ENCODE measurements at places on chromosomes 7 and 10.

GRCh38 chr7:157457355-157458253 lies 120.8 kb downstream of the DNAJB6 start:
- DNase-seq = no peak

DNA sequence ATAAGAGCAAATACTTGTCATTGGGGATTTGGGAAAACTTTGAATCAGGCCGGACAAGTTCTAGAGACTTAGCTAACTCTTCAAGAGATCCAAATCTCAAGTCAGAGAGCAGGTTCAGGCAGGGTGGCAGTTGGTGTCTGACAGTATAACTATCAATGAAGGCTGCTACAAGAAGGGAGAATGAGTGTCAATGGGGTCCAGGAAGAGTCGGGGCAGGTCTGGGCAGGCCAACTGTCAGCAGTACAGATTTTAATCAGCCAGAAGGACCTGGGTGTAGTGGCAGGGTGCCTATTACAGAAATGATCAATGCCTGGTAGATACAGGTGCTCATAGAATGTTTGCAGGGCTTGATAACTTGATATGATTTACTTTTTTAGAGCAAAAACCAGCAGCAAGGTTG lies 751.1 kb downstream of the GRM8 start:
- no peak for DNase-seq

GRCh38 chr7:137025469-137026175 lies 157.2 kb downstream of the CHRM2 start:
- DNase-seq = no peak

DNA sequence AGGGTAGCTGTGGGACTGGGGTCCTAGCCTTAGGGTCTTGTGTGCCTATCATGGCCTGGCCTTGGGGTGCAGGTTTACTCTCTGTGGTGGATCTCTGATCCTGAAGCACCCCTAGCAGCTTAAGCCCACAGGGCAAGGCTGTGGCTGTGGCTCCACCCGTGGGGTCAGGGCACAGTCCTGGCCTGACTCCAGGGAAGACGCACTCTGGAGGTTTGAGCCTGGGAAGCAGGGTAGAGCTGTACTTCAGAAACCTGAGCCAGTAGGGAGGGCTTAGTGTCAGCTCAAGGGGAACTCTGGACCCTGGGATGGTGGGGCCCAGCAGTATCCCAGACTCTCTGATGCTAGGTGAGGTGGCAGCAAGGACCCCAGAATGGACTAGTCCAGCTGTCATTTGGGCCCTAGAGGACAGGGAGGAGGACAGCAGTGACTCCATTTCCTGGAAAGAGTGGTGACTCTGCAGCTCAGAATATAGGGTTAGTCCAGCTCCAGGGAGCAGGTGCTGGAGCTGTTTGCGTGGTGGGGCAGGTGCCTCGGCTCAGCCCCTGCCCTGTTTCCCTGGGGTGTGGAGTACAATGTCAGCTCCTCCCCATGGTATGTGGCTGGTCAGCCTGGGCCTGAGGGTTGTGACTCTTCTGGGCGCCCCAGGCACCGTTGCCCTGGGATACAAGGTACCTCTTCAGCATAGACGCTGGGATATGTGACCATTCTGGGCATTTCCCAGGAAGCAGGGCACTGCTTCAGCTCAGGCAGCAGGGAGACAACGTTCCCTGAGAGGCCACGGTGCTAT lies 15.8 kb downstream of the GTPBP4 start:
- no peak for DNase-seq

DNA sequence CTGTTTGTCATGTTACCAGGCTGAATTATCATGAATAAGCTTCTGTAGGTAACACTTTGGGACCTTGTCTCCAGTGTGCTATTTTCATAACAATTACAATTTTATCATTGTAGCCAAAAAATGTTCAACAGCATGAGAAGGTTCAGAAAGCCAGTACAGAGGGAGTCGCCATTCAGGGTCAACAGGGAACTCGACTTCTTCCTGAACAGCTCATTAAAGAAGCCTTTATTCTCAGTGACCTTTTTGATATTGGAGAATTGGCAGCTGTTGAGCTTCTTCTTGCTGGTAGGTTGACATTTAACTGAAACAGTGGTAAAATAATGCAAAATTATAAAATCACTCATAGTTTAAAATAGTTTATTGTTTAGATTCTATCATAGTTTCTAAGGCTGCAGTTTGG lies 15.8 kb downstream of the NUP205 start:
- DNase-seq = no peak

DNA sequence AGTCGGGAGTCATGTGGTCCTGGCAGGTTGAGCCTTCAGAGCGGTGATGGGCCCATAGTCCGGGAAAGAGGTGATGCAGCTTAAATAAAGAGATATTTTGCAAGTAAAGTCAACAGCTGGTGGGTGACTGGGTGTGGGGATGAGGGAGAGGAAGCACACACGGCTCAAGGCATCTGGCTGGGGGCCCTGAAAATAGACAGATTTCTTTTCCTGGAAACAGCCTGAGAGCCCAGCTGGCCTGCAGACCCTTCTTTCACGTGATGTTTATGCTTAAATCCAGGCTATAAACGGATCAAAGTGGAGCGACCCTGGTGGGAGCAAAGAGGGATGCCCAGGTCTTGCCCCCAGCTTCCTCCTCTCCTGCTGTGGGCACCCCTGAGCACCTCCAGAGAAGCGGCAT lies 149.1 kb downstream of the TEX36 start:
- DNase-seq = no peak

- DNase-seq = no peak
Measured at GRCh38 chr7:133958822-133959221, 168.3 kb upstream of the LRGUK start.

DNA sequence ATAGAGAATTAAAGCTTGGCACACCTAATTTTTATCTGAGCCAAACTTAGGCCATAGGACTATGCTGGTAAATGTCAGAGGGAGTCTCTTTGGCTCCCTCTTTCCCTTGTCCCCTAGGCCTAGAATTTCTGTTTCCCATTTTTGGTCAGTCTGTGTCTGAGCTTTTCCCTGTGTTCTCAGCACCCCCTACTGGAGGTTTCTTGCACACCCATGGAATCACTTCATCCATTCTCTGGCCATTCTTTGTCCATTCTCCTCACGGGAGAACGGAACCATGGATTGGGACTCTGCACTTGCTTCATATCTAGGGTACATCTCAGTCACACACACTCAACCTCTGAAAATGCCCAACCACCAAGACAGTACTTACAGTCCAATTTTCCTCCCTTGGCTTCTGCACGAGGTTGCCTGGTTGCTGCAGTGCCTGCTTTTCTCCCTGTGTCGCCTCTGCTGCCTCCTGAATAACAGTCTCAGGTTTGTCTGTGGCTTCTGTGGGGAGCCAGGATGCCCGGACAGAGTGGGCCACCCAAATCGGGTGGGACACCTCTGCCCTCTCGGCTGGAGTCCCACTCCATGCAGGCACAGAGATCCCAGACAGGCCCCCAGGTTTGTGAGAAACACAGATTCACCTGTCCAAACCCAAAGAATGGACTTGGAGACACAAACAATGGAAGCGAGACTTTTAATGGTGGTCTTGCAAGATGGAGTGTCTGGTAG lies 35.1 kb upstream of the DNAH11 start:
- DNase-seq = no peak

DNA sequence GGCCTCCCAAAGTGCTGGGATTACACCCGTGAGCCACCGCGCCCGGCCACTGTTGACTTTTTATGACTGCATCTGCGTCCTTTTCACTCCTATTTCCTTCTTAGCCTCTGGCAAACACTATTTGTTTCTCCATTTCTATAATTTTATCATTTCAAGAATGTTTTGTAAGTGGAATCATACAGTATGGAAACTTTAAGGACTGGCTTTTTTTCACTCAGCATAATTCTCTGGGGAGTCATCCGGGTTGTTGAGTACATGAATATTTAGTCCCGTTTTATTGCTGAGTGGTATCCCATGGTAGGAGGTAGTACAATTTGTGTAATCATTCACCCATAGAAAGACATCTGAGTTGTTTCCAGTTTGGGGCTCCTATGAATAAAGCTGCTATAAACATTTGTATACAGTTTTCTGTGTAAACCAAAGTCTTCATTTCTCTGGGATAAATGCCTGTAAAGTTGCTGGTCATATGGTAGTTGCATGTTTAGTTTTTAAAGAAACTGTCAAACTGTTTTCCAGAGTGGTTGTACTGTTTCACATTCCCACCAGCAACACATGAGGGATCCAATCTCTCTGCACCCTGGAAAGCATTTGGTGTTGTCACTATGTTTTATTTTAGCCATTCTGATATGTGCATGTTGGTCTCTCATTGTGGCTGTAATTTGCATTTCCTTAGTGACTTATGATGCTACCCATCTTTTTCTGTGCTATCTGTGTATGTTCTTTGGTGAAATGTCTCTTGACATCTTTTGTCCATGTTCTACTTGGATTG lies 139.6 kb upstream of the EEPD1 start:
- DNase-seq = no peak

- DNase-seq = no peak
Measured at GRCh38 chr7:159139639-159140038, 5.0 kb downstream of the VIPR2 start.

DNA sequence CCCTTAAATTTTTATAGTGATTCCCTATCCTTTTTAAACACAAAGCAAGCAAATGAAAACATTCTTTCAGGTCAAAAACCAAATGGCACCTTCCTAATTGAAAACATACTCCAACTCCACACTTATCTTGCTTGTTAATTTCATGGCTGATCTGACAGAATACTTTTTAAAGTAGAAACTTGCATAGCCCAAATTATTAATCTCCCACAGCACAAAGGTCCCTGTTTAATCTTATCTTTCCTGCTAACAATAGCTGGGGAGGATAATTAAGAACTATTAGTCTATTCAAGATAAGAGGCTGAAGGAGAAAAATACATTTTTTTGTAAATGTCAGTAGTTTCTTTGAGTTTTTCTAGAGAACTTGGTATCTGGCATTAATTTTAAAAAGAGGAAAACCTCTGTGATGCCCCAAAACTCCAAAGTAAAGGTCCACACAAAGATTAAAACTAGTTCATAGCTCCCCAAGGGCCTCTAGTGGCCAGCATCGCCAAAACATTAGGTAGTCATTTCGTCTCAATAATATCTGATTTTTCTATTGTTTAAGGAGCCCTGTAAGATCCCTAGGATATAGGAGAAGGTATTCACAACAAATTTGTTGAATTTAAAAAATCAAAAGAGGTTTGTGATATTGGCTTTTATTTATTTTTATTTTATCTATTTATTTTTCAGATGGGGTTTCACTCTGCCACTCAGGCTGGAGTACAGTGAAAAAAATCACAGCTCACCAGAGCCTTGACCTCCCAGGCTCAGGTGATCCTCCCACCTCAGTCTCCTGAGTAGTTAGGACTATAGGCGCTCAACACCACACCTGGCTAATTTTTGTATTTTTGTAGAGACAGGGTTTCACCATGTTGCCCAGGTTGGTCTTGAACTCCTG lies 14.7 kb downstream of the CDNF start:
- peak; percentile 11 for DNase-seq

GRCh38 chr10:21272643-21273399 lies 252.7 kb downstream of the SKIDA1 start:
- DNase-seq = no peak

GRCh38 chr7:27156916-27157701 lies 634 bp upstream of the HOXA7 start:
- no peak for DNase-seq

DNA sequence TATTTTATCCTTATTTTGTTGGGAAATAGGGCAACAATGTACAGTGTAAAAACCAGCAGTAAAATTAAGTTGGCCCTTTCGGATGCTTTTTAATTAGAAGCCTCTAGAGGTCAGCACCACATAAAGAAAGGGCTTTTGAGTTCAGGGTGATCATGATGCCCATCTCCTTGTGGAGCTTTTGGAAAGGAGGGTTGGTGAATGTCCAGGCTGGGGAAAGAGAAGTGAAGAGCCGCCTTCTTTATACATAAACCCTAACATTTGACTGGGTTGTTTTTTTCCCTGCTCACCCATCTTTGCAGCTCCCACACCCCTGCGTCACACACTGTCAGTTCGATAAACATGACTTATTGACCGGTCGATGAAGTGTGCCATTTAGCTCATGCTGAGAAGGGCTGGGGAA lies 29.8 kb downstream of the MTURN start:
- no peak for DNase-seq

DNA sequence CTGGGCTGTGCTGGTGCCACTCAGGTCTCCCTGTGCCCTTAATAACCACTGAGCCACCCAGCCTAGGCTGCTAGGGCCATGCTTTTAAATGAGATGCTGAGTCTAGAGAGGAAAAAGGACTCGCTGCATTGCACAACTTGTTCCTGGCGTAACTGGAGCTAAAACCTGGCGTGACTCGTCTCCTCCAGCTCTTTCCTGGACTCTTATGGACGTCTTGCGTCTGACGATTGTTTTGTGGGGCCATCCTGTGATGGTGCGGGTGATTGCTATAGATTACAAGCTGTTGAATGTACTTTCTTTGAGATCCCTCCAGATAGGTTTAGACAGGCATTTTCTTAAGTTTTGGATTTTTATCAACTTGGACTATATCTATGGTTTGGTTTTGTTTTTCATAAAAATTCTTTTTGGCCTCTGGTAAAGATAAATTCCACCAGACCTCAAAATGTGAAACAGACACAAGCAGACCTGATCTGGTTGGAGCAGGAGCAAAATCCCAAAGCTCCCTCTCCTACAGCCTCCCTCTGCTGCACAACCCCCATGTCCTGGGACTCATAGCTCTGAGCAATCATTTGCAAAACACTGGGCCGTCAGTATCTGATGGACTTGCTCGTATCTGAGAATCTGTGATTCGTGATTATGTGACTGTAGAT lies 230.3 kb downstream of the ARHGAP12 start:
- no peak for DNase-seq

DNA sequence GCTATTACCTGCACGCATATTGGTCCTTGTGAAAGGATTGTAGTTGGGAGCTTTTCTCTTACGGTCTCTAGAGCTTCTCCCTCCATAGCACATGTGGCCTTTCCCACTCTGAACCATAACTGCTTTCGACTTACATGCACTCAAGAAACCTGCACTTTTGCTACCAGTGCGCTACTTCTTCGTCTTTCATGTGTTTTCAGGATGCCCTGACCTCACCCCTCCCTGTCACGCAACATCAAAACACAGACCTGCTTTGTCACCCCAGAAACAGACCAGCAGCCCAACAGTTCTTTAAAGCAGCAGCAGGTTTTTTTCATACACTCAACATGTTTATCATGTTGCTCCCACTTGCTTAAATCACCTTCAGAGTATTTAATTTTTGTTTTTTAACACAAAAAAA lies 243.5 kb upstream of the TCF7L2 start:
- no peak for DNase-seq

- no peak for DNase-seq
Measured at GRCh38 chr10:88392222-88392621, 190.9 kb downstream of the RNLS start.

DNA sequence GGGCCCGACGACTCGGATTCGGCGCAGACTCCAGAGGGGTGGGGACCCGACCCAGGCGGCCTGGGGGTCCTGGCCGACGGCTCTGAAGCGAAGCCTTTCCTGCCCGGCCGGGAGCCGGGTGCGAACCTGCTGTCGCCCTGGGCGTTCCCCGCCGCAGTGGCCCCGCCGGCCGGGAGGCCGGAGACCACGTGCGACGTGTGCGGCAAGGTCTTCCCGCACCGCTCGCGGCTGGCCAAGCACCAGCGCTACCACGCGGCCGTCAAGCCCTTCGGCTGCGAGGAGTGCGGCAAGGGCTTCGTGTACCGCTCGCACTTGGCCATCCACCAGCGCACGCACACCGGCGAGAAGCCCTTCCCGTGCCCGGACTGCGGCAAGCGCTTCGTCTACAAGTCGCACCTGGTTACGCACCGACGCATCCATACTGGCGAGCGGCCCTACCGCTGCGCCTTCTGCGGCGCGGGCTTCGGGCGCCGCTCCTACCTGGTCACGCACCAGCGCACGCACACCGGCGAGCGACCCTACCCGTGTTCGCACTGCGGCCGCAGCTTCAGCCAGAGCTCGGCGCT lies 15.4 kb downstream of the ZNF316 start:
- DNase-seq = no peak

Data from activated T-cell treated with anti-CD3 and anti-CD28 coated beads for 1 hour (primary cell).